Effector memory CD4-positive, alpha-beta T cell (primary cell): ENCODE measurements at places on chromosomes 6 and 20.

DNA sequence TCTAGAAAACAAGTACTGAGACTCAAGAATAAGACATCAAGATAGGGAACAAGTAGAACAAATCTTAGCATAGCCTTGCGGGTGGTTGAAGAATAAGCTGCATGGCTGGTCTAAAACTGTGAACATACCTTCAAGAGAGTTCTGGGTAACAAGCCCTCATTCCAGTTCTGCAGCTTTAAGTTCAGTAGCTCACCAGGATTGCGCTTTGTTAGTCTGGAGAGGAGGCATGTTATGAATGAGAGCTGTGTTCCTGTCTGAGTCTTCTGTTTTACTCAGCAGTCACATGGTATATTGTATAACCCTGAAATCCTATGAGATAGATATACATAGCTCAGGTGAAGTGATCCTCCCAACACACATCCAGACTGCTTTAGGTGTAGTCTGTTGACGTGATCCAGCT is 406.6 kb upstream of the IRAK1BP1 start:
- no peak for DNase-seq

DNA sequence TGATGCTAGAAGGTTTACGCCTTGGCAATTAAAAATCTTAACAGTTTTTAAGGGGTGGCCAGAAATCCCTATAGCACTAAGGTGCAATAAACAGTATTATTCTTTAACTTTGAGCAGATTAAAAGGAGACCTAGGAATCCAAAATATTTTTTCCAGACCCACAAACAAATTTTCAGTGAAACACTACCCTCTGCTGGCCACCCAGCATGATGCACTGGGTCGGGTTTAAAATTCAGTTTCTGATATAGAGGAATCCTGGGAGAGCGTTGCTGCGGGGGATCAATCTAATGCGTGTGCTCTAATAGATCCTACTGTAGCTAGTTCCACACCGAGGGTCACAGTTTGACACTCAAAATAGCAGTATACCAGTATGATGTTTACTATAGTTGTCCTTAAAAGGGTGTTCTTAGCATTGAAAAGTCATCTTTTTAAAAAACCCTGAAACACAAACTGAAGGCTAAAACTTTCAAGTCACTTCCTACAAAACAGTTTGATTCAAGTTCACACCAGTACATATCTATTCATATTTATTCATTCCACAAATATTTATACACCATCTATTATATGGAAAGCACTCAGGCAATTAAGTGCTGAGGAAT is 10.2 kb downstream of the UBE3D start:
- DNase-seq = peak; percentile 4

- DNase-seq = no peak
These were observed 36.4 kb upstream of the SMOC2 start for GRCh38 chr6:168404560-168404959.

GRCh38 chr6:118207947-118208346 is 300.9 kb downstream of the SLC35F1 start:
- DNase-seq = no peak

DNA sequence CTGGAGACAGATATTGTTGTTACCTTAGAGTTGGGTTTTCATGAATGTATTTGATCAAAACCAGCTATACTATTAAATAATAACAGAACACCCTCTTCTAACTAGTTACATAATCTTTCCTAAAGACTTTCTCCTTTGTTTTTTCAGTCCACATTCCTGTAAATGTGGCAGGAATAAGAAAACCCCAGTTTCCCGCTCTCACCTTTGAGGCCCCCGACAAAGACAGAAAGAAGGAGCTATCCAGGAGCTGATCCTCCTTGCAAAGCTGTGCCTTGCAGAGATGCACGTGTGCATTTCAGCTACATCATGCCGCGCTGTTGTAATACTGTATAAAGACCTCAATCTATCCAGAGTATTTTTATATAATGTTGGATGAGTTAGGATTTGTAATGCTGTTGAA is 102.7 kb downstream of the SLC22A3 start:
- no peak for DNase-seq

- no peak for DNase-seq
These were observed 161.5 kb downstream of the MRPL14 start for GRCh38 chr6:43965628-43966373.

DNA sequence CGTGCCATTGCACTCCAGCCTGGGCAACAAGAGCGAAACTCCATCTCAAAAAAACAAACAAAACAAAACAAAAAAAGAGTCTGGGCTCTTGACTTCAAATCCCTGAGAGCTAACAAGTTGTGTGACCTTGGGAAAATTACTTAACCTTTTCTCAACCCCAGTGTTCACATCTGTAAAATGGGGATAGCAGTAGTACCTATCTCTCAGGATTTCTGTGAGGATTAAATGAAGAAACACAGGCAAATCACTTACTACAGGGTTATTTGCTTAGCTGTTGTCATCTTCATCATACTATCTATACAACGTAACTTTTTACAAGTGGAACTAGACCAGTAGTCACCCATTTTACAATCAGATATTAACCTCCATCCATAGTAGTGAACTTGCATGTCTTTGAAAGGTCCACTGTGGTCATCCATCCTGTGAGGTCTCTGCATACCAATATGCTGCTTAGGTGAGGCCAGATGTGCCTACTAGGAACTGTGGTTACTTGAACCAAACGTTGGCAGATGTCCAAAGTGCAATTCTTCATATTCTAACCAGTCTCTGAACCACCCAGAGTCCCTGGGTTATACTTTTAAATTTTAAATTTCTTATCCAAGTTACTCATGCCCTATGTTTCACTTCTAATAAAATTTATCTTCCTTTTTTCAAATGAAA is 128.9 kb upstream of the BEND3 start:
- no peak for DNase-seq

GRCh38 chr6:80932359-80932758 is 820.1 kb downstream of the TENT5A start:
- no peak for DNase-seq

- DNase-seq = no peak
These were observed 25.2 kb downstream of the SNX14 start for GRCh38 chr6:85568411-85568810.

GRCh38 chr20:38610521-38610920 is 8.9 kb downstream of the ARHGAP40 start:
- no peak for DNase-seq

- no peak for DNase-seq
These were observed 226.1 kb upstream of the GMDS start for GRCh38 chr6:2471472-2471871.

DNA sequence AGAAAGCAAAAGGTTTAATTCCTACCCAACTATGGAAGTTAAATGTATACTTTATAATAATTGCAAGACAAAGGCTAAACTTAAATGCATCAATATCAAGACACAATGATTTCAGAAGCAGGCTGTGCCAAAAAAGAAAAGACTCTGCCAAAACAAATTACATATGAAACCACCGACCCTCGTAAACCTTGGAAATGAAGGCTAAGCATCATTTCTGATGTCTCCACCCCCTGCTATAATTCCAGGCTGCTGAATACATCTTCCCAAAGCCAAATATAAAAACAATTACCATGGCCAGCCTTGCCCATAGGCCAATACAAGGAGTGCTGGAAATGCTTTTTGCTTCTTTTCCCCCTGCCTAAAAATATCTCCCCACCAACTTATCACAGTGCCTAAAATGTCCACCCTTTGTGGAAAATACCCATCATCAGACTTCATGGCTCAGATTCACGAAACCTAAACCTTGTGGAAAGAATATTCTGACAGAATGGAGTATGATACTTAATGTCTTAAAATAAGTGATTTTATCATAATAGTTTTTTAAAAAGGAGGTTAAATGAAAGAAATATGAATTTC is 37.4 kb downstream of the RCAN2 start:
- no peak for DNase-seq

DNA sequence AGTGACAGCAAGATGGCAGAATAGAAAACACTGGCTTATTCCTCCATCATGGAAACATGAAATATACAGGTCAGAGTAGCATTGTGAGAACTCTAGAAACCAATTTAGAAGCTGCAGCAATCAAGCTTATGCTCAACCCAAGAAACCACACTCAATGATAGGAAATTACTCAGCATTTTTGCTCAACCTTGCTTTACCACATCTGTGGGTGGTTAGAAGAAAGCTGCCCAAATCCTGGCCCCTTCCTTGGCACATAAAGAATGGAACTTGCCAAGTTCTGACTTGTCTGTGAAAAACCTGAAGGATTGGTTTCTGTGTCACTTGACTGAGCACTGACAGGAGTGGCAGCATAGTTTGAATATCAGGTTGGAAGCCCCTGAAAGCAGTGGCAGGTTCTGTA is 108.0 kb upstream of the MOCS1 start:
- DNase-seq = no peak

DNA sequence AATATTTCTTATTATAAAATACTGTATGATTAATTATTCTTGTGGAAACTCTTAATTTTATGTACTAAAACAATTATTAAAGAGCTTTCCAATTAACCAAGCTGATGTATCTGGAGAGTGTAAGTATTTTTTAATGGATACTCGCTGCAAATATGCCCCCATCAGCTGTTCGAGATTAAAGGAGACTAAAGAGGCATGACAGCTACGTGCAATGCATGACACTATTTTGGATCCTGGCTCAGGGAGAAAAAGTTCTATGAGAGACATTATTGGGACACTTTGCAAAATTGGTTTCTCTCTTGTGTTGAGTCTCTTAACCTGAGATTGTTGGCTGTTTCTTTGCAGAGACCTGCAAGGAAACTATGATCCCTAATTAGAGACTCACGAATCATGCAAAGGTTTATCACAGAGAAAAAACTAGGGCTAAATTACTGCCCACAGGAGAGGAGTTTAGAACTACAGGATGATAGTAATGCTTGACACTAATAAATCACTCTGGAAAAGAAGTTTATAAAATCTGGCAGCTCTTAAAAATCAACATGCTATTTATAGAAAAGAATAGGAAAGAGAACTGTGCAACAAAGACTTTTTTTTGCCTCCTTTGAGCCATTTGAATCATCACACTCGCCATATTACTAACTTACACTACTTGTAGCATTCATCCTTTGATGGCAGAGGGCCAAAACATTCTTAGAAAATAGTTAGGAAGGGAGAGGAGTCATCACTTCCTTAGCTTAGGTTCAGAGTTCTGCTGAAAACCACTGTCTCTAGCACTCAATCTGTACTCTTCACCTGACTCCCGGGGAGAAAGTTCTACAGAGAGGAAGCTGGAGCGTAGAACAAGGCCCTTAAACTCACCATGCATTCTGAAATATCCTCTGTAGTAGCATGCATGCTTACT is 25.3 kb downstream of the NRN1 start:
- DNase-seq = no peak

DNA sequence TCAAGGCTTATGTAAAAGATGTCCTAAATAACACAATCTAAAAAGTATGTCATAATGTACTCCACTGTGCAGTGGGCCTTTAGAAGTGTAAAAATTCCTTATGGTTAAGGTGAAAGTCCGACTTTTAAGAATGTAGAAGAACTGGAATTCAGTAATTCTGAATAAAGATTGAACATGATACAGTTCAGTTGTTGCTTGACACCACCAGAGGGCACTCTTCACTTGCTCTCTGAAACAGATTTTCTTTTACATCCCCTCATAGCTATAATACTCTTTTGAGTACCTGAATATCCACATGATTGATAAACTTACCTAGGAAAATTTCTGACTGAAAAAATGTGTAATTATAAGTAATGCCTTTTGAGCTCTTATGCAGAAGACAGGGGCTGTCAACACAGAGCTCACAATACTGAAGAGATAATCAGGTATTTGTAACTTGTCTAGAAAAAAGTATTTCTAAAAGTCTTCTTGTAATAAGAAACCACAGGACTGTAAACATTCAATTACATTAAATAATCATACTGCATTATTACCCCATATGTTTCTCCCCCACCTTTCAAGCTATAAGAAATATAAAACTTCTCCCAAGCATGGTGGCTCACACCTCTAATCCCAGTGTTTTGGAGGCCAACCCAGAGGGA is 92.1 kb downstream of the POPDC3 start:
- DNase-seq = no peak

- DNase-seq = no peak
These were observed 903 bp downstream of the SLC4A11 start for GRCh38 chr20:3237958-3238615.

DNA sequence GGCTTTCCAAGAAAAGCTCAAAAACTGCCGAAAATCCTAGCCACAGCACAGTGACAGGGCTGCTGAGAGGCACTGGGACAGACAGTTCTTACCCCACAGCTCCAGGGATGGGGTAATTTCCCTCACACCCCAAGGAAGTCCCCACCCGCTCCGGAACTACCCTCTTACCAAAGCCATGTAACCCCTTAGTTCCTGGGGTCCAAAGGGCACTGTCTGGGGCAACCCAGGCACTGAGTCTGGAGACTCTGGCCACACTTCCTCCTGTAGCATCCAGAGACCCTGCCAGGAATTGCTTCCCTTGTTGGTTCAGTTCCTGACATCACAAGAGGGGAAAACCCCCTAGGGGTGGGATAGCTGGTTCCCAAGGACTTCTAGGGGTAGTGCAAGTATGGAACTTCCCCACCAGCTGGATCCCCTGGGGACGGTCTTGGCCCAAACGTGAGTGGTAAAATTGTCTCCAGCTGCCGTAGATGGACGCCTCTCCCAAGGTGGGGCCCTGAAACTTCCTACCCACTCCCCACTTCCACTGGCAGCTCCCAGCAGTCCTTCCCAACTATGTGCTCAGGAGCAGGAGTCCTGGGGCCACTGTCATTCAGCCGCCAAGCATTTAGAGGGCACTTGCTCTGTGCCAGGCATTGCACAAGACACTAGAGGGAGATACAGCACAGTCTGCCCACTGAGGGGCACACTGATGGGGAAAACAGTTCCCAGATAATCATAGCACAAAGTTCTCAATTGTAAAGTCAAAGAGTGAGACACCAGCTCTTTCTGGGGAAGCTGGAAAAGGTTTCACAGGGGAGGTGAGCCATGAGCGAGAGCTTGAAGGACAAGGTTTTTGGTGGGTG is 17.2 kb upstream of the HCK start:
- no peak for DNase-seq

- DNase-seq = no peak
These were observed 157.3 kb downstream of the INSM1 start for GRCh38 chr20:20525214-20525613.

DNA sequence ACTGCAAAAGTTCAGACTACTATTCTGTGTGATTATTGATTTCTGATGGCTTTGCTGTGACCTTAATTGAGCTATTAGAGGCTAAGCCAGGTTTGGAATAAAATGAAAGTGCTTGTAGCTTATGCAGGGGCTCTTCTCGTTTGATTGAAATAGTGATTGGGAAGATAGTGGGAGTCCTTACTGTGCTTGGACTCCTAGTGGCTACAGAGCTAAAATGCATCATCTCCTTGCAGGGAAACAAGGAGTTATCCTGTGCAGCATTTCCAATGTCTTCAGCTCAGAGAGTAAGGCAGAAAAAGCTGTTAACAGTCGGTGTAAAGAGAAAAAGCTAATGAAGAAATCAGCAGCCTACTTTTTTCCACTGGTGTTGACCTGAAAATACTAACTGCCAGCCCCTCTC is 173.5 kb downstream of the SLC35F1 start:
- no peak for DNase-seq

- no peak for DNase-seq
These were observed 16.5 kb downstream of the SNHG17 start for GRCh38 chr20:38418509-38419204.

- DNase-seq = no peak
These were observed 126.2 kb downstream of the CD164 start for GRCh38 chr6:109255946-109256640.

GRCh38 chr6:36402481-36402880 is 15.0 kb upstream of the ETV7 start:
- no peak for DNase-seq

- DNase-seq = no peak
These were observed 40.9 kb upstream of the GCM1 start for GRCh38 chr6:53189554-53189953.

- DNase-seq = no peak
These were observed 2.2 kb downstream of the UBD start for GRCh38 chr6:29557320-29557719.
